ENCODE measurements at places on chromosomes 7 and 10.
A peak's percentile ranks its signal among the peaks of the same experiment; 100 is the strongest.

GRCh38 chr7:28239823-28240204 is 59.2 kb upstream of the JAZF1 start:
- DNase-seq = no peak
- no peak overlapping the region for H3K4me3 ChIP-seq
- H3K4me1 ChIP-seq = no peaks in the 10 kb centered on the region
- H3K36me3 ChIP-seq = no peaks in the 10 kb centered on the region
- H3K27ac ChIP-seq = no peak overlapping the region

GRCh38 chr7:31095286-31096197 is 43.4 kb downstream of the ADCYAP1R1 start:
- H3K4me3 ChIP-seq = no peak overlapping the region
- no peaks in the 10 kb centered on the region for H3K27me3 ChIP-seq
- no peaks in the 10 kb centered on the region for H3K36me3 ChIP-seq
- no peak for DNase-seq
- H3K27ac ChIP-seq = no peak overlapping the region

DNA sequence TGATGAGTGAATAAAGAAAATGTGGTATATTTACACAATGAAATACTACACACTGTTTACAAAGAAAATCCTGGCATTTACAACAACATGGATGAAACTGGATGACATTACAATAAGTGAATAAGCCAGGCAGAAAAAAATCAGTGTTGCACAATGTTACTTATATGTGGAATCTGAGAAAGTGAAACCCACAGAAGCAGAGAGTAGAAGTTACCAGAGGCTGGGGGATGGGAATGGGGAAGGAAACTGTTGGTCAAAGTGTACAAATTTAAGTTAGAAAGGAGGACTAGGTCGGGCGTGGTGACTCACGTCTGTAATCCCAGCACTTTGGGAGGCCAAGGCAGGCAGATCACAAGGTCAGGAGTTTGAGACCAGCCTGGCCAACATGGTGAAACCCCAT is 538.5 kb upstream of the MKI67 start:
- H3K36me3 ChIP-seq = no peaks in the 10 kb centered on the region
- DNase-seq = no peak
- no peaks in the 10 kb centered on the region for H3K27me3 ChIP-seq
- H3K4me3 ChIP-seq = no peak overlapping the region
- no peaks in the 10 kb centered on the region for H3K4me1 ChIP-seq
- H3K27ac ChIP-seq = no peak overlapping the region

DNA sequence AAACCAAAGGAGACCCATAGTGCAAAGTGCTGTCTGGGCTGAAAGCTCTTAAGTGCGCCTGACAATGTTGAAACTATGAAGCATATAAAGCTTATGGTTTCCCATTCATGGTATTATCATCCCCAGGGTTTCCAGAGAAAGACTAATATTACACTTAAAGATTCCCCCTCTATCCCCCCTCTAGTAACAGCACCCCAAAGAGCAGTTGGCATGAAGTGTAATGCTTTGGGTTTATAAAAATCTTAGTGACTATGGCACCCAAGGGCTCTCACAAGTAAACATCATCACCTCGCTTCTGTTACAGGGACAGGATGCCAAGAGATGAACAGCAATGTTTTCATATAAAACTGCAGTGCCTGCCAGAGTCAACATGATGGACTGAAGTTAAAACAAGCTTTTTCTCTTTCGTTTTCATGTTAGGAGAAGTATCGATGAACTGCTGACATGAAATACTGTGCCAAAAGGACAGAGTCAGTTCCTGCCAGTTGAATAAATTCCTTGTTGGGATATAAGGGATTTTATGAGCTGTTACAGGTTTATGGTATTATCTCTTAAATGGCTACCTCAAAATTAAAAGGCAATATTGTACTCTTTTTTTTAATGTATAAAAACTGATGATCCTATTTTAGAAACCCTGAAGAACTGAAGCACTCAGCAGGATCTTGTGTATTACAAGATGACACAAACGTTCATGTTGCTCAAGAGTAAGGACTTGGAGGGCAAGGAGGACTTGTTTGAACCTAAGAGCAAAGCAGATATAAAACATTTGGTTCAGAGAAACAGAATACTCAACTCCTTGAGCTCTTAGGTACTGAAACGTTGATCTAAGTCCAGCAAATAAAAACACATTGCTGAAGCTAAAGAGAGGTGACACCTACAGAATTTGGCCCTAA is 203.7 kb upstream of the IMMP2L start:
- no peaks in the 10 kb centered on the region for H3K36me3 ChIP-seq
- H3K27ac ChIP-seq = peak overlapping the region; percentile 21
- no peaks in the 10 kb centered on the region for H3K27me3 ChIP-seq
- DNase-seq = no peak
- H3K4me1 ChIP-seq = no peaks in the 10 kb centered on the region
- no peak overlapping the region for H3K4me3 ChIP-seq

GRCh38 chr7:34249192-34249591 is 343.9 kb downstream of the BMPER start:
- no peak overlapping the region for H3K4me3 ChIP-seq
- no peaks in the 10 kb centered on the region for H3K27me3 ChIP-seq
- DNase-seq = no peak
- no peak overlapping the region for H3K27ac ChIP-seq
- H3K4me1 ChIP-seq = no peaks in the 10 kb centered on the region

- H3K27me3 ChIP-seq = no peaks in the 10 kb centered on the region
- H3K4me1 ChIP-seq = no peaks in the 10 kb centered on the region
- no peak overlapping the region for H3K27ac ChIP-seq
- no peaks in the 10 kb centered on the region for H3K36me3 ChIP-seq
Observed at GRCh38 chr7:100799037-100799896, 28.1 kb downstream of the EPHB4 start.

GRCh38 chr10:18142151-18142550 is 1.9 kb downstream of the CACNB2 start:
- H3K27ac ChIP-seq = peak overlapping the region; percentile 82
- H3K27me3 ChIP-seq = no peaks in the 10 kb centered on the region
- H3K4me1 ChIP-seq = peaks cover 17% of the 10 kb centered on the region
- H3K36me3 ChIP-seq = no peaks in the 10 kb centered on the region

DNA sequence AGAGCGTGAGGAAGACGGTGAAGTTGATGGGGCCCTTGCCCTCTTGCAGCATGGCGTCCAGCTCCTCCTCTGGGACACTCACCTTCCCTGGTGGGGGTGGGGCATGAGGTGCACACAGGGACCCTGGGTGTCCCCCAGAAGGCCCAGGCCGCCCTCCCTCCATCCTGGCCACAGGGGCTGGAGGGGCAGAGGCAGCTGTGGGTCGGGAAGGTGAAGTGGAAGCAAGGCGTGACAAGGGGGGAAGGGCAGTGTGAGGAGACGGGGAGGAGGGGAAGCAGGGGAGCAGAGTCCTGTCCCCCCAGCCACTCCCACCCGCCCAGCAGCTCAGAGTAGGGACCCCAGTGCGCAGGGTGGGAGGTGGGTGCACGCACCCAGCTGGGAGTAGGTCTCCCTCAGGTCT is 791 bp downstream of the MYL7 start:
- no peaks in the 10 kb centered on the region for H3K36me3 ChIP-seq
- no peaks in the 10 kb centered on the region for H3K27me3 ChIP-seq
- DNase-seq = no peak

Measured in ascending aorta (tissue), 2 donors.